ENCODE measurements at places on chromosomes 1 and 21.

- DNase-seq: no peak
Observed at GRCh38 chr1:223706077-223706973, 6.0 kb upstream of the CAPN2 start.

DNA sequence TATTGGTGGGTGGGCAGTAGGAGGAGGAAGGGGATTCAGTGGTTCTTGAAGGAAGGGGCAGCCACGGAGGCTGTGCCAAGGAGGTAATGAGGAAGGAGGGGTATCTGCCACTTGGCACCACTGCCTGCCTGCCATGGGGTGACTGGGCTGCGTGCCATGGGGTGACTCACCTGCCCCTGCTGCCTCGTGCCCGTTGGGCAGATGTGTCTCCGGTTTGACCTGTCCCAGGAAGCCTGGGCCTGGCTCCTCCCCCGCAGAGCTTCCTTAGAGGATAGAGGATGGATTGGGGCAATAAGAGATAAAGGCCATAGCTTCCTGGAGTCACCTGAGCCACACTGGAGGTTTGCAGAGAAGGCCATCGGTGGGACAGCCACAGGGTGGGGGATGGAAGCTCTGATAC is 1.7 kb downstream of the PADI3 start:
- DNase-seq: no peak

DNA sequence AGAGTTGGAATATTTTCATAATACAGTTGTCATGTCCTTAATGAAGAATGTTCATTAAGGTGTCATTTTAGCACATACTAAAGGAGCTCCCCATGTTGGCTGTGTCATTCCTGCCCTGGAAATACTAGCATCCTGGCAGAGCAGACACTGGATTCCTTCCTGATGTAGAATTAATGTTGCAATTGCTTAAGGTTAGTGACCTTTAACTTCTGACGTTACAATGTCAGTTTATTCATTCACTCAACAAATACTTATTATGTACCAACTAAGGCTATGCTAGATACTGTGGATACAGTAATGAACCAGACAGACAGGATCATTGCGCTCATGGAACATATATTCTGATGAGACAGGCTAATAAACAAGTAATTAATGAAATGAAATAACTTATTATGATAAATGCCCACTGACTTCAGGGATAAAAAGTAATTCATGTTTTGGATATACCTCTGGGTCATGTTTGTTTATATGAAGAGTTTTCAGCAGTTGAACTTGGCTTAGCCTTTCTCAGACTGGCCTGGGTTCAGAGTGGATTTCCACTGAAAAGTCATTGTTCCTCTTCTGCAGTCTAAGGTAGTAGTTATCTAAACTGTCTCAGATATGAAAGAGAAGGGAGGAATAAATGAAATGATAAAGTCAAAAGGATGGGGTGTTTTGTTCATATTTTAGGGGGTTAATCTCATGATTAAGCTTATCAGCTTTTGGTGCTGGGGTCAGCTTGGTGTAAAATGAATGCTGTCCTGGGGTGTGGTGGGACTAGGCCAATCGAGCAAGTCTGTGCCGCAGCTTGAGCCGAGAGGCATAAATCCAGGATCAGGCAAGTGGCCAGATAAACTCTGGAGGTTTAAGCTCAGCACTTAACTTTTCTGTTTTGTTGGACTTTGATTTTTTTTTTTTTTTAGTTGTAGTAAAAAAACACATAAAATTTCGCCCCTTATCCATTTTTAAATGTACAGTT is 43.3 kb upstream of the KCNQ4 start:
- DNase-seq: no peak

DNA sequence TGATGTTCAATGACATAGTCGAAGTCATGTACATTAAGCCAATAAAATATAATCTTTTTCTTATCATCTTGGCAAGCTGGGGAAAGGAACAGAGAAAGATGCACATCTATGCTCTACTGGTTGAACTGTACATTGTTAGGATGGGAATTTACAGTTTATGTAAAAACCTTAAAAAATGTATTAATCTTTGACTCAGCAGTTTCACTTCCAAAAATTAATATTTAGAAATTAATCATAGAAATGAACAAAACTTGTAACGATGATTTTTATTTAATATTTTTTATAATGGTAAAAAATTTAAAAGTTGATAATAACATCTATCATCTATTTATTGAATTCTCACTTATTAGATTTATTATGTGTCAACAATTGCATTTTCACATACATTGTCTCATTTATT is 5.7 kb upstream of the C1orf141 start:
- DNase-seq: no peak

GRCh38 chr1:220882061-220882891 is 3.0 kb downstream of the HLX start:
- DNase-seq: no peak

DNA sequence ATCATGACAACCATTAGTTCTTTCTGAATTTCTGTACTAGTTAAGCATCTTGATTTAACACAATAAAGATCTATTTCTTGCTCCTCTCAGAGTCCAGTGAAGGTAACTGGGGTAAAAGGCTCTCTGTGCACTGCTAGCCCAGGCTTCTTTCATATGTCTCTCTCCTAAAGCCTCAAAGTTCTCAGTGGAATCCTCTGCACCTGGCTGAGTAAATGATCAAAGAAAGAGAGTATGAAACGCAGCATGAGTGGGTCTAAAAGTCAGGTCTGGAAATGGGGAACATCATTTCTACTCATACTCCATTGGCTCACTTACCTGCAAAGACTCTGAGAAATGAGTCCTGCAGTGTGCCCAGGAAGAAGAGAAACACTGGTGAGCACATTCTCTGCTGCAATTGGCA is 418.5 kb downstream of the PTPRC start:
- DNase-seq: no peak

GRCh38 chr1:221085701-221086375 is 206.6 kb downstream of the HLX start:
- DNase-seq: no peak

- DNase-seq: no peak
Observed at GRCh38 chr1:1960480-1961196, 41.6 kb upstream of the TMEM52 start.

DNA sequence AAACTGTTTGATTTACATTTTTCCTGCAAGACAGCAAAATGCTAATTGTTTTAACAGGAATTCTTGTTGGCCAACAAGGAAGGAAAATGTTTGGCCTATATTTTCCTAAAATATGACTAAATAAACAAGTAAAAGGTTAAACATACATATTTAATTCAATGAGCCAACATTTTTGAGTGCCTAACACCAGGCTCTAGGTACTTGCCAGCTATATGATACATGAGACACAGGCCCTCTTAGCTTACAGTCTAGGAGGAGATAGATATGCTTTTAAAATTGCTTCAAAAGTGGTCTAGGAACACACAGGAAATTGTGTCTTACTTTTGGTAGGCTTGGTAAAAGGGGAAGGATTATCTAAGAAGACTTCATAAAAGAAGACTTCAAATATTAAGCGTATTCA is 50.9 kb downstream of the PIGK start:
- no peak for DNase-seq

DNA sequence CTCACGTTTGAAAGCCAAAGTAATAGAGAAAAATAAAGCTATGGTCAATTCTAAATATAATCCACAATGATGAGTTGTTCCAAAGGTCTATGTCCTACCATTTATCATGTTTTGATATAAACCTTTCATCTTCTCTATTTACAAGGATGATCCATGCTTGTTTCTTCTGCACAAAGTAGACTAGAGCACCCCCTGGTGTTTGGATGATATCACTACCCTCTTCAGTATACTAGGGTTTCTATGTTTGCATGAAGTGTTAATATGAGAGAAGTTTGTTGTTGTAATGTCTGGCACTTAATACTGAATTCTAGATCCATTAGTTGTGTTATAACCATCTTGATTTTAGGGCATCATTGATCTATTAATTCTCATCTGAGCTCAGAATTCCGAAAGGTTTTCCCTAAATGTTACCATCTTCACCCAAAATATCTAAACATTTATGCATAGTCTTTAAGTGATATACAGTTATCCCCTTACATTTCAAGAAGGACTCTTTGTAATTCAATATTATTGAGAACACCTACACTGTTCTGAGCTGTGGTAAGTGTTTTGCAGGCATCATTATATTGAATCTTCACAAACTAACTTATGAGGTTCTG is 21.1 kb downstream of the CLDN8 start:
- no peak for DNase-seq

GRCh38 chr1:19606817-19607642 is 37.1 kb upstream of the NBL1 start:
- DNase-seq: peak; percentile 13

- DNase-seq: no peak
Observed at GRCh38 chr1:160888926-160889325, 3.9 kb upstream of the ITLN1 start.

DNA sequence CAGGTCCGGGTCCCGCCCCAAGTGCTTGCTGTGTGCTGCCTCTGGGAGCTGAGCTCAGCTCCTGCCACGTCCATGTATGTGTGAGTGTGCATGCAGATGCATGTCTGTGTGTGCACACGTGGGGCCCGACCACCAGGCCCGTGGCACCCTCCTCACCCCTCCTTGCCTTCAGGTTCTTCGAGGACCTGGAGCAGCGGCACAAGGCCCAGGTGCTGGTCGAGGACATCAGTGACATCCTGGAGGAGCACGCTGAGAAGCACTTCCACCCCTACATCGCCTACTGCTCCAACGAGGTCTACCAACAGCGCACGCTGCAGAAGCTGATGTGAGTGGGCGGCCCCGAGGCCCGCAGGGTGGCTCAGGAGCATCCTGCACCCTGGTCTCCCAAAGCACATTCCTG is 18.4 kb downstream of the ARHGEF16 start:
- DNase-seq: no peak

DNA sequence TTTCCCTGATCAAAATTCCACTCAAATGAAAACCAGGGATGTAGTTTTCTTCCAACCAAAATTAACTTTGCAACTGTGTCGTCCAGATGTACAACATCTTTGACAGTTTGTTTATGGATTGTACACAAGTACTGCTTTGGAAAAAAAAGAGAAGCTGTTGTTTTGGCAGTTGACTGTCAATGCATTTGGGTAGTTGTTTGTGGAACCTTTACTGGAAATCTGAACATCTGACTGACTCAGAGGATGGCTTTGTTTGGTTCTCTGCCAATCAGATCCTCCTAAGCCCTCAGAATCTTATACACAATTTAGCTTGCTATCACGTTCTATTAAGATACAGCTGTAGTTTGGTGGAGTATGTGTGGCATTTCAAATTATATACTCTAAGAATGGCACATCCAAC is 195.0 kb downstream of the KCNK2 start:
- DNase-seq: no peak

- no peak for DNase-seq
Observed at GRCh38 chr1:224730965-224731364, 114.8 kb downstream of the CNIH3 start.

Data from stimulated activated CD4-positive, alpha-beta T cell treated with anti-CD3 and anti-CD28 coated beads, Interleukin-12 subunit alpha, Interleukin-12 subunit beta, amount 100 ng/mL, for 4 hours (primary cell).